ENCODE measurements at places on chromosomes 7 and 10.

DNA sequence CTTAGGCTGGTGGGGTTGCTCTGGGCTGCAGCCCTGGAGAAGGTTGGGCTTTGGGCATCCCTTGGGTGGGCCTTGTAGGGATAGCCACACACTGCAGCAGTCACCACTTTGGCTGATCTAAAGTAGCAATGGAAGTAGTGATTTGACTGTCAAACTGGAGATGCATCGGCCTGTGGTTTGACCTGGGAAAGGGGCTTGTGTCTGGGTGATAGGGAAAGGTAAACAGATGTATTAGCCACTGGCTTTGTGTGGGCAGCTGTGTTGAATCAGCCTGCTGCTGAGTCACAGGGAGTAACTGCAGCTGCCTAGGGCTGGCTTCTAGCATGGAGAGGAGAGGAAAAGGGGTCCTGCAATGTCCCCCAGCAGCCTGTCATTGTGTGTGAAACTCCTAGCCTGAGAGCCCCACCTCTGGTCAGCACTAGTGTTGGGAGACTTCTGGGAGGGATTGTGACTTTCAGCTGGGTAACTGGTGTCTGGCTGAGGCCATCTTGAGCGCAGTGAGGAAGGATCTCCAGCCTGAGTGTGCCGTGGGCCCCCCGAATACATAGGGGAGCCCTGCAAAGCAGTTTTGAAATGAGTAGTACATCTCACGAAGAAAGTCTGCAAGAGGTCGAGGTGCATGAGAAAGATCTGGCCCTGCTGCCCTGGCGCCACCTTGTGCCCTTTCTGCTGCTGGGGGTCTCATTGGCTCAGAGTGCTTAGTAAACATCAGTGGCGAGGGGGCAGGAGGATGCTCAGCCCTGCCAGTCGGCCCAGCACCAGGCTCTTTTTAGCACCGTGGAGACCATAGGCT is 117.3 kb downstream of the FANK1 start:
- DNase-seq, result no peak

DNA sequence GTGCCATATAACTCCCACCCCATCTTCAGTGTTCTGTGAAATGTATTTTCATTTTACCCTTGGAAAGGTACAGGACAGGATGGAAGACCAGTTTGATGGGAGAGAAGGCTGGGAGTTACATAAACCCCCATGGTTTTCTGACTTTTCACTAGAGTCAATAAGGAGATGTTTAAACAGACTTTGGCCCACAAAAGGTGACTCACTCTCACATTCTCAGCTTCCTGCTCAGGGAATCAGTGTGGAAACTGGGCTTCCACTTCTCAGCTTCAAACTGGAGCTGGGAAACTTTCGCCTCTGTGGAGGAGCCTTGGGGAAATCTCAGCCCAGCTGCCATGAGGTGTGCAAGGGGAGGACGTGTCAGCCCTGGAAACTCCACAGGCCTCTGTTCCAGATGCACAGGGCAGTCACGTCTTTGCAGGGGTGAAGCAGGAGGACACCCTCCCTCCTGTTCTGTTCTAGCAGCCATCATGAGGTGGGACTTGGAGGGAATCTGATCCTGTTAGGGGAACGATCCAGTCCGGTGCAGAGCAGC is 560.5 kb upstream of the GALNT17 start:
- DNase-seq, result no peak

GRCh38 chr10:98033515-98033914 is 3.1 kb upstream of the CRTAC1 start:
- no peak for DNase-seq

DNA sequence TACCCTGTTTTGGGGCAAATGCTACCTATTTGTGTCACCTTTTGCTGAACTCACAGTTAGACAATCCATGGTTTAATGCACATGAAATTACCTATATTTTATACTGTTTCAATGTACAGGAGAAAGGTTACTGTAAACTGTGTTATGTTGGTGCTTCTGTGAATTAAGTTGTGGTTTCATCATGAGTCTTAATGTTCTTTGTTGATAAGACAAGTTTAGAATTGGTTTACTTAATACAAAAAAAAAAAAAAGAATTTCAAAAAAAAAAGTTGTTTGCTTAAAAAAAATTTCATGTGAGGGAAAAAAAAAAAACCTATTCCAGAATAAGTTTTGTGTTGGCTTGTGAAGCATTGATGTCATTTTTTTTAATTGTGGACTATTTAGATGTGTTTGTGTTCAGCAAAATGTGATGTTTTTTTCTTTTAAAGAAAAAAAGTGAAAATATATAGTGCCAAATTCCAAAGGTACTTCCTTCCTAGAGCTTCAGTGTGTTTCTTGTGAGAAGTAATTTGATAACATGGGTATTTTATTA is 280.3 kb downstream of the USP6NL start:
- DNase-seq, result no peak

DNA sequence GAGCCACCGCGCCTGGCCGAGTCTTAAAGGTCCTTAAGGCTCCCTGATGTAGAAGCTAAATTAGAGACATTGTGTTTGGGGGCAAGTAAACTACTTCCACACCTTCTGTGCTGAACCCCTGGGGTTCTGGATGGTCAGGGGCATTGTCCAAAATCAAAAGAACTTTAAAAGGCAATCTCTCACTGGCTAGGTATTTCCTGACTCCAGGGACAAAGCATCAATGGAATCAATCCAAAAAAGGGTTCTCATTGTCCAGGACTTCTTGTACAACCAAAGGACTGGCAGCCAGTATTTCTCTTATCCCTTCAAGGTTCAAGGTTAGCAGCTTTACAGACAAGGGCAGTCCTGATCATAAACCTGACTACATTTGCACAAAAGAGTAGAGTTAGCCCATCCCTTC is 24.0 kb downstream of the SRPK2 start:
- DNase-seq, result no peak

- no peak for DNase-seq
These were observed 197.3 kb upstream of the PLXNA4 start for GRCh38 chr7:132773527-132773956.

All from stimulated activated CD4-positive, alpha-beta T cell treated with anti-CD3 and anti-CD28 coated beads, TNF-alpha, amount 100 ng/mL, for 1 hour (primary cell).